ENCODE measurements at places on chromosomes 3 and 15.

DNA sequence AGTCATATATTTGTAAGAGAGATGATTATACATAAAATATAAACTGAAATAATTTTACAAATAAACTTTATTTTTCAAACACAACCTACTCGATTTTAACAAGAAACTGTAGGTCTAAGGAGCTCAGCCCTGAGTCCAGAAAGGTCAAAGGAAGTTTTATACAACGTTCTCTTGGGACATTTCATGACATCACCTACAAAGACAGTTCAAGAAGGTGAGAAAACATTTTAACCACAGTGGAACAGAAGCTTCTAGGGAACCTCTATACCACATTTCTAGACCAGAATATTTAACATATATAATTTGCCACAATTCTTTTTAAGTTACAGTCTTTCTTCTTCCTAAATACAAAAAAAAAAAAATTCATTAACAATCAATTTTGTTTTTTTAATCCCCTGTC, 40.1 kb downstream of the CBLB start:
- no peak for DNase-seq

GRCh38 chr15:82914396-82914795, 38.1 kb downstream of the HOMER2 start:
- DNase-seq = no peak

- no peak for DNase-seq
These were observed 280.7 kb downstream of the NFKBIZ start for GRCh38 chr3:102129760-102130608.

- DNase-seq = peak; percentile 44
These were observed 866 bp downstream of the TNIK start for GRCh38 chr3:171459137-171459941.

DNA sequence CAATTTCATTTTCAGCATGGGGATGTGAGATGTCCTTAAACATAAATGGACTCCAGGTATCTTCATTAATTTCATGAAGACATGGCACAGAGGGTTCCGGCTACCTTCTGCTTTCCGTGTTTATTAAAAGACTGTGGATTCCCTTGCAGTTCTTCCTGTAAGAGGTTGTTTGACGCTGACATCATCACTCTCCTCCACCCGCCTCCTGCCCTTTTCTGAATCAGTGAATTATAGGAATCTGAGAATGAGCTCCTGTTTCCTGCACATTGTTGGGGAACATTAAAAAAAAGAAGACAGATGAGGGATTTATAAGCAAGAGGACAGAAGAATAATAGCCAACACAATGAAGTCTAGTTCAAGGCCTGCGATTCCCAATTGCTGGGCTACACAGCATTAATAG, 191.3 kb downstream of the LPP start:
- no peak for DNase-seq

DNA sequence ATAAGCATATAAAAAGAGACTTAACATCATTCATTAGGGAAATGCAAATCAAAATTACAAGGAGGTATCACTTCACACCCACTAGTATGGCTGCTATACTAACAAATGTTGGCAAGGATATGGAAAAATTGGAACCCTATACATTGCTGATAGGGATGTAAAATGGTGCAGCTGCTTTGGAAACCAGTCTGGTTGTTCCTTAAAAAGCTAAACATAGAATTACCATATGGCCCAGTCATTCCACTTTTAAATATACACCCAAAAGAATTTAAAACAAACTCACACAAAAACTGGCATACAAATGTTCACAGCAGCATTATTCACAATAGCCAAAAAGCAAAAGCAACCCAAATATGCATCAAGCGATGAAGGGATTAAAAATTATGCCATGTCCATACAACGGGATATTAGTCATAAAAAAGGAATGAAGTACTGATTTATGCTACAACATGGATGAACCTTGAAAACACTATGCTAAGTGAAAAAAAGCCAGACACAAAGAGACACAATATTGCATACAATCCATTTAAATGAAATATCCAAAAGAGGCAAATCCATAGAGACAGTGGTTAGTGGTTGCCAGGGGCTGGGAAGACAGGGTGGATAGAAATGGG, 118.3 kb downstream of the OSBPL10 start:
- DNase-seq = no peak

DNA sequence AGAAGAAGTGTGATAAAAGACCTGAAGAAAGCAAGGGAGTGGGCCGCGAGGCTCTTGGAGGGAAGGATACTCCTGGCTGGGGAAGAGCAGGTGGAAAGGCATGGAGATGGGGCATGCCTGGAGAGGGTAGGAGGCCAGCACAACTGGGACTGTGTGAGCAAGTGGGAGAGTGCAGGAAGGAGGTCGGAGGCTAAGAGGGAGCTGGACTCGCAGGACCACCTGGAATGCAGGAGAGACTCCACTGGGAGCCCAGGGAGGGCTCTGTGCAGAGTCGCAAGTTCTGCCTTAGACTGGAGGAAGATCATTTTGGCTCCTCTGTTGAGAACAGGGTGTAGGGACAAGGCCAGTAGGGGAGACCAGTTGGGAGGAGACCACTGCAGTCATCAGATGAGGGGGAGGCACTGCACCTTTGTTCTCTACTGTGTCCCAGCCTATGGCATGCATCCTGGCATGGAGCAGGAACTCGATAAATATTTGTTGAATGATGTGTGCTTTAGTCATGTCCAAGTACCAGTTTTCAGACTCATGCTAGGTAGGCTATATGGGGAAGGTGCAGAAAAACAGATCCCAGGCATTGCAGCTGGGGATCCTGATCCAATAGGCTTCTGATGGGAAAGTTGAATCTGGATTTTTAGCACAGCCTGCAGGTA, 13.7 kb downstream of the FAM107A start:
- DNase-seq = no peak

DNA sequence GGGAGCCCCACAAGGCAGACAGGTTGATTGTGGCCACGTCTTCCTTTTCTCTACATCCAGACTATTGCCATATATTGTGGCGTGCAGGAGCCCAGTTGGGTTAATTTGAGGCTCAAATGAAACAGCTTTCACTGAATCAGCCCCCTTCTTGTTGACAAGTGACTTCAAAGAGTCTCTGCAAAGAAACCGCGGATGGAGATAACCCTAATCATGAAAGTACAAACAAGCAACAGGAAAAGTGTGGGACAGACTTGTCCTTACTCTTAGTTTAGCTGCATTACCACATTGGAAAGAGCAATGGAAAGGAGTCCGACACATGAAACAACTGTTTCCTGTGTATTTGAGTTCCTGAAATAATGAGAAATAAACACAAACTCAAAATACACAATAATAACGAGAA, 3.3 kb downstream of the TMEM40 start:
- no peak for DNase-seq

DNA sequence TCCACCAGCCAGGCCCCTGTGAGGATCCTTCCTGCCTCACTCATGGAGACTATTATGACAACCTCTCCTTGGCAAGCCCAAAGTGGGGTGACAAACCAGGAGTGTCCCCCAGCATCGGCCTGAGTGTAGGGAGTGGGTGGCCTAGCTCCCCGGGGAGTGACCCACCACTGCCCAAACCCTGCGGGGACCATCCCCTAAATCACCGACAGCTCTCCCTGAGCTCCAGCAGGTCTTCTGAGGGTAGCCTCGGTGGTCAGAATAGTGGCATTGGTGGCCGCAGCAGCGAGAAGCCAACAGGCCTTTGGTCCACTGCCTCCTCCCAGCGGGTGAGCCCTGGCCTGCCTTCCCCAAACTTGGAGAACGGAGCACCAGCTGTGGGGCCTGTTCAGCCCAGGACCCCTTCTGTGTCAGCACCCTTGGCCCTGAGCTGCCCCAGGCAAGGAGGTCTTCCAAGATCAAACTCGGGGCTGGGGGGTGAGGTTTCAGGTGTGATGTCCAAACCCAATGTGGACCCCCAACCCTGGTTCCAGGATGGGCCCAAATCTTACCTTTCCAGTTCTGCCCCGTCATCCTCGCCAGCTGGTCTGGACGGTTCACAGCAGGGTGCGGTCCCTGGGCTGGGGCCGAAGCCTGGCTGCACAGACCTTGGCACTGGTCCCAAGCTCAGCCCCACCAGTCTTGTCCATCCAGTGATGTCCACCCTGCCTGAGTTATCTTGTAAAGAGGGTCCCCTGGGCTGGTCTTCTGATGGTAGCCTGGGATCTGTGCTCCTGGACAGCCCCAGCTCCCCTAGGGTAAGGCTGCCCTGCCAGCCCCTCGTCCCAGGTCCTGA, 1.0 kb downstream of the LIMD1 start:
- DNase-seq = no peak

GRCh38 chr3:171974986-171975837, 64.2 kb upstream of the FNDC3B start:
- no peak for DNase-seq

DNA sequence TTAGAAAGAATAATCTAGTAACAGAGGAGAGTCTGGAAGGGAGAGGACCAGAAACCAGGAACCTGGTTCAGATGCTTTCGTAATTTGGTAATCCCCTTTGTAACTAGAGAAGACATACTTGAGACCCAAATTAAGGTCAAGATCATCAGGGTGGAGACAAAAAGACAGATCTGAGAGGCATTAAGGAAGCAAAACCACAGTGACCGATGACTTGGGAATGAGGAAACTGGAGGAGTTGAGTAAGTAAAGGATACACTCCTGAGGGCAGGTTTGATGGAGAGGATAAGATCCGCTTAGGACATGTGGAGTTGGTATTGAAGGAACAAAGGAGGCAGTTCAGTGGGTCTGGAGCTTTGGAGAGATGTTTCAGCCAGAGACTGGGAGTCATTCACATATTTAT, 23.6 kb upstream of the BCL2A1 start:
- DNase-seq = no peak

- no peak for DNase-seq
These were observed 7.1 kb downstream of the ATP2C1 start for GRCh38 chr3:130900959-130901358.

DNA sequence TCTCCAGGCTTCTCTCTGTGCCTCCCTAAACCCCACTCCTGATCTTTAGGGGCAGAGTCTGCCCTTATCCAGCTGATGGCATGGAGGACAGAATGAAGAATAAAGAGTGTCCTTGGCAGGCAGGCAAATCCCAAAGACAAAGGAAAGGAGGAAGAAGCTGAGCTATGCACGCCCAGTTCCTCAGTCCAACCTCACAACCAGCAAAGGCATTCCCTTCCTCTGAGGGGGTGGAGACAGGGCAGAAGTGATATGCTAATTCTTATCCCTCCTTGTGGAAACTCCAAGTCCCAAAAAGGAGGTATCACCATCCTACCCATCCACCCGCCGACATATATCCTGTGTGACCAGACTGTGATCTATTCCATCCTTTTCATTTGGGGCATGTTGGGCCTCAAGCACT, 10.5 kb upstream of the CCDC54 start:
- DNase-seq = no peak

DNA sequence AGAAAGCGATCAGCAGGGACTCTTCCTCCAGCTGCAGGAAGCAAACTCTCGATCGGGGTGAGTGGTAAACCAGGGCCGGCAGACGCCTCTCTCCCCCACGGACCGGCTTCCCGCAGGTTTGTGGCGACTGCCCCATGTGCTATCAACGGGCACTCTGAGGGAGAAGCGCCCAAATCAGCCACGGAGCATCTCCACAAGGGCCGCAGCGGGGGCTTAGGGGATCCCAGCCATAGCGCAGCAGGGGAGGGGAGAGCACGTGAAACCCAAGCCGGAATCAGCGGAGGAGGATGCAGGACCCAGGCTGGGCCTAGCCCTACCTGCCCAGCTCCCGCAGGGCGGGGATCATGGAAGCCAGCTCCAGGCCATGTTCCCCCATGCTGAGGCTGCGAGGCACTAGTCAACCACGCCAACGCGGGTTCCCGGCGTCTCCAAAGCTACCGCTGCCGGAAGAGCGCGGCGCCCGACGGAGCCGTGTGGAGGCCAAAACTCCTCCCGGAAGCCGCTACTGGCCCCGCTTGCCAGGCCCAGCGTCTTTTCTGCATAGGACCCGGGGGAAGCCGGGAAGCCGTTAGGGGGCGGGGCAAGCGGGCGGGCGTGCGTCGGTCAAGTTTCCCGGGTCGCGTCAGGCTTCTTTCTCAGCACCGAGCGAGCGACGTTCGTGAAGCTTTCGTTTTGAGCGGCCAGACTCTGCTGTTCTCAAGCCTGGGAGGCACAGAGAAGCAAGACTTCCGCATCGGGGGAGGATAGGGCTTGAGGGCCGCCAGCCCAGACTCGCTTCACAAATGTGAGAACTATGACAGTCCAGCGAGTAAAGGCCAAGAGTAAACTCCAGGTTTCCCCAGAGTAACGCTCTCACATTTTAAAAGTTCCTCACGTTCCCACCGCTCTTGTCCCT, at the start of gene ATR:
TSS of gene ATR (minus strand) at position 405 of the 895 bp plus-strand sequence. CDS start at position 376, 29 bp downstream.
- peak; percentile 99 for DNase-seq

- no peak for DNase-seq
These were observed 136.1 kb upstream of the RBMS3 start for GRCh38 chr3:29144807-29145206.

GRCh38 chr3:155560594-155560993, 184.3 kb downstream of the PLCH1 start:
- no peak for DNase-seq

GRCh38 chr15:27244047-27244446, 273.1 kb downstream of the GABRG3 start:
- no peak for DNase-seq

DNA sequence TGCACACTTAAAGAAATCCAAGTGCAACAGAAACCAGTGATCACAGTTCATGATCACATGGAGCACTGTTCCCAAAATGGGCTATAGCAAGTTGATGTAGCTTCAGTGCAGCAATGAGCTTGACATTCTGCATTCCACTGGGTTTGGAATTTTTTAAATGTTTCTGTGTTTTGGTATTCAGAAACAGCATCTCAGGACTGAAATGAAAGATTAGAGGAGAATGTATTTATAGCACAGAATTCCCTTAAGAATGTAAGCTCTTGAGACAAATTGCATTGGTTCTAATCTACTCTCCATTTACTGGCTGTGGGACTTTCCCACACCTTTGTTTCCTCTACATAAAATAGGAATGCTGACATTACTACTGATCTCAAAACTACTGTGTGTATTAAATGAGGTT, 162.7 kb downstream of the FGF12 start:
- no peak for DNase-seq

DNA sequence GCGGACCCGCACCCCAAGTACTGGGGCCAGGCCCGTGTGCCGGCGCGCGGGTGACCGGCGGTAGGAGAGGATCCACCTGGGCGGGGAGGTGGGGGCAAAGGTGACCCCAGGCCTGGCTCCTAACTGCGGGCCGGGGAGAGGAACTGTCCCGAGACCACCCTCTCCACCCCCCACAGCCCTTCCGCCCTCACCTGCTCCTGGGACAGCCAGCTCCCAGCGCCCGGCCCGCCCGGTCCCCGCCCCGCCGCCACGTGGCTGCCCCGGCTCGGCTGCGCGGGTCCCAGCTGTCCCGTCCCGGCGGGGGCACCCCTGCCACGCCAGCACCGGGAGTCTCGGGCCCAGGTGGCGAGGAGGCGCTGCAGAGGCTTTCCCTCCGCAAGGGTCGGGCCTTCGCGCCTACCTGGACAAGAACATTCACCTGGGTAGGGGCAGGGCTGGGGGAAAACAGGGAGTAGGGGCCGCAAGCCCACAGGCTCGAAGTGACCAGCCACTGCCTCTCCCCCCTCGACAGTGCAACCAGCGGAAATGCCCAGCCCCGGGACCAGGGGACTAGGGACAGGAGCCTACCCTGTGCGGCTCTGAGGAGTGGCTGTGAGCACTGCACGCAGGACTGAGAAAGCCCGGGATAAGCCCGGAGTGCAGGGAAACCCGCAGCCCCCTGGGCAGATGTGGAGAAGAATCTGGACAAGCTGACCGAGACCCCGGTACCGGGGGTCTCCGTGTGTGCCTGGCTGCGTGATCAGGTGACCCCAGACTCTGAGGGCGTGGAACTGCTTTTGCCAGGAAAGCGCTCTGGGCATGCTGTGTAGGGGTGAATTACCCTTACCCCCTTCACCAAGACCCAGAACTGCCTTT, at the start of gene SLC12A8:
TSS of gene SLC12A8 (minus strand) at position 240 of the 855 bp plus-strand sequence. CDS start 1,399 bp downstream, outside the sequence.
- no peak for DNase-seq

Measured in NCI-H2107 (cell line).